ENCODE measurements at places on chromosomes 7 and 10.

GRCh38 chr10:71237843-71238623, 25.7 kb downstream of the UNC5B start:
- DNase-seq = no peak

- DNase-seq = no peak
Observed at GRCh38 chr7:47724335-47724982, 142.5 kb upstream of the TNS3 start.

GRCh38 chr7:25735674-25736242, 416.2 kb upstream of the NFE2L3 start:
- DNase-seq = no peak

DNA sequence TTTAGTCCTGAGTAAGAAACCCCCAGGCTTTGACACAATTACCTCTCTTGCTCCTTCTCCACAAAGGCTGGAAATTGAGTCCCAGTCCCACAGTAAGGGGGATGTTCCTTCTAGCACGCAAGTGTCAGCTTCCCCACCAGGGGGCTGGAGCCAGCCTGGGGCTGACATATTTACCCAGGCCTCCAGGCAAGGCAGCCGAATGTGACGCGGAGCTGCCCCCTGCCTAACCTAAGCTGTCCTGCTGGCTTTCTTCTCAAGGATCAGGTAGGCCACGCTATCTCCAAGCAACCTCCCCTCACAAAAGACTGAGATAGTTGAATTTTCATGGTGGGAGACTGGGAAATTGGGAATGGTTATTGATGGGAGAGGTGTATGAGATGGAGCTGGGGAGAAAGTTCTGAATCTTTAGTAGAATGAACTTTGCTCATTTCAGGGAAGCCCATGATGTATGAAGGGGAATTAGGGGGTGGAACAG, 19.2 kb upstream of the BMPER start:
- DNase-seq = no peak

- DNase-seq = no peak
Observed at GRCh38 chr10:107033799-107034422, 130.6 kb downstream of the SORCS1 start.

- DNase-seq = no peak
Observed at GRCh38 chr7:2482725-2483451, 6.7 kb upstream of the GRIFIN start.

DNA sequence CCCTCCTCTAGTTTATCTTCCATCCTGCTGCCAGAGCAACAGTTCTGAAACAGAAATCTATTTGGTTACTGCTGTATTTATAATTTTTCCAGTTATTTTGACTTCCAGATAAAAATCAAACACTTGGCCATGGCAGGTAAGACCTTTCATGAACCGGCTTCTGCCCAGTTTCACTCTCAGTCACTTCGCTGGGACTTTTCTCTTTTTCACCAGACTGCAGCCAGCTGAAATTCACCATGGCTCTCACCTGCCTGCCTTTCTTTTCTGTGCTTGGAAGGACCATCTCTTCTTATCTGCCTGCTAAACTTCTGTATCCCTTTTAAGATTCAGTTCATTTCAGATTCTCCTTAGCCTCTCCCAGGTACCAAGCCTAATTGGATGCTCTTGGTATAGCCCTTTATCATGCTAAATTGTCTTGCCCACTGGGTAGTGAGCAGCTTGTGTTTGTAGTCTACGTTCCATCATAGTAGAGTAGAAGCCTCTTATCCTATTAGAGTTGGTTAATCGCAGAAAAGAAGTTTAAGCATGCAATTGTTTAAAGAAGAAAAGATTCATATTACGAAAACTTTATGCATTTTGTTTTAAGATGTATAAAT, 71.7 kb downstream of the TAF3 start:
- DNase-seq = no peak

- no peak for DNase-seq
Observed at GRCh38 chr7:158723266-158723665, 18.7 kb upstream of the NCAPG2 start.

GRCh38 chr7:50531401-50531911, 33.7 kb downstream of the DDC start:
- DNase-seq = no peak

DNA sequence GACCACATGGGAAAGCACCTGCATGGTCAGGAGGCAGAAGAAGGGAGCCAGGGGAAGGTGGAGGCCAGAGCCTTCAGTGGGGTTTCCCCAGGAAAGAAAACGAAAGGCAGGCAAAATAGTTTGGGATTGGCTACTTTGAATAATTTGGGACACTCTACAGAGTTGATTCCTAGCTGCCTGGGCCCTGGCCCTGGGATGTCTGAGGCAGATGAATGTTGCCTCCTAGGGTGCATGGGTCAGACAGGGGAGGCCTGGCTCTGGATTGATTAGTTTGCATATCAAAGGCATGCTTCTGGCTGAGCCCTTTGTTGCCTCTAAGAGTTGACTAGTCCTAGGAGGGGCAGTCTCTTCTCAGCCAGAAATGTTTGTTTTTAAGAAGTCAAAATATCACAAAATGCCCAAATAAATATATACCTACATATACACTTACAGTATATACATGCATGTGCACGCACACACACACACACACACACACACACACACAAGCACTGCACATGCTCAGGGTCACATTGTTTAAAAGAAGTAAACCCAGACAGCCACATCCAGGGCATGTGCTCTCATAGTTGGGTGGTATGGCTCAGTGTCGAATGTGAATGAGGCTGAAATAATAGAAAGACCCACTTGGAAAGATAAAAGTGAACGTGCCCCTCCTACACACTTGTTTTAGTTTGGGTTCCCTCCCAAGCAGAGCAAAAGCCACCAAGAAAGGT, 184.2 kb downstream of the GPAM start:
- no peak for DNase-seq

GRCh38 chr10:79301754-79302530, 45.3 kb upstream of the PPIF start:
- no peak for DNase-seq

Measured in stimulated activated CD8-positive, alpha-beta memory T cell treated with anti-CD3 and anti-CD28 coated beads, Interleukin-7, amount 100 ng/mL, for 1 hour (primary cell).